AML-193 (cell line): ENCODE measurements at places on chromosomes 12 and 14.

- DNase-seq = no peak
These were observed 19.5 kb downstream of the COX16 start for GRCh38 chr14:70340002-70340401.

DNA sequence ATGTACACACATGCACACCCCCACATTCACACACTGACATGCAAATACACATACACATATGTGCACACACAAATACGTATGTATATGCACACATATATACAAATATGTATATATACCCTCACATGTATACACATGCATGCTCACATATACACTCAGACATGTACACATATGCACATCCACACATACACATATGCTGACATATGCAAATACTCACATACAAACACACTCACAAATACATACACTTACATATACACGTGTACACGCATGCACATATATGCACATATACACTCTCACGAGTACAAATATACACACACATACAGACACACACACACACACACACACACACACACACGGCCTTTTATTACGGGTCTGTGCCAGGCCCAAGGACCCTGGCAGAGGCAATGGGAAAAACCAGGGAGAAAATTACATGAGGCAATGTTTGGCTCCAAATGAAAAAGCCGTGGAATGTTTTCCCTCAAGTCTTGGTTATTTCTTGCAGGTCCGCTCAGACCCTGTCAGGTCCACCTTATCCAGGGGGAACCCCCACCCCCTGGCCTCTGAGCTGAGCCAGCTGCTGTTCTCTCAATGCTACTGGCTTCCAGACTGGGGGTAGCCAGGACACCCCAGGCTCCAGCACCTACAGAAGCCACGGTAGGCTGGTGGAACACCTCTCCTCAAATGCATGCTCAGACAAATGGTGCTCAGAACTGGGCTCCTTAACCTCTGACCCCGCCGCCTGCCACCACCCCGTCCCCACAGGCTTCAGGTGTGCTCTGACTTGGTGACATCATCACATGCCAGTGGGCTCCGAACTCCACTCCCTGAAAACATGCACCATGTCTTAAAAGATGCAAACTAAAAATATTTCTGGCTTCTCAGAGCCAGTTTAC lies 54.7 kb downstream of the BCL11B start:
- no peak for DNase-seq

DNA sequence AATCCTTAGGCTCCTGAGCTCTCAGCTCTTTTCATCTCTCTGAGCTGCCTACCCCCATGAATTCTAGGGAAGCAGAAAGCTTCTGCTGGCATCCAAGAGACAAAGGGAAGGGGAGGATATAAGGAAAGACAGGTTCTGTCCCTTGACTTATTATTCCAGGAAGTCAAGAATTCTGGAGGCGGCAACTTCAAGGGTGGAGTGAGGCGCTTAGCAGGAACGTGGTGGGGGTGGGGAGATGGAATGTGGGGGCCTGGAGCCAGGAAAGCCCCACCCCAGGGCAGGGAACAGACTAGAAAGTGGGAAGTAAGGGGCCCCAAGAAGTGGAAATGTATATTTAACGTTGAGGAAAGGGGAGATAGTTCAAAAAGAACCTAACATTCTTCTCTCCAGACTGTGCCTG lies 1.4 kb downstream of the CALCOCO1 start:
- no peak for DNase-seq

GRCh38 chr12:112342587-112342986 lies 39.6 kb downstream of the HECTD4 start:
- no peak for DNase-seq

DNA sequence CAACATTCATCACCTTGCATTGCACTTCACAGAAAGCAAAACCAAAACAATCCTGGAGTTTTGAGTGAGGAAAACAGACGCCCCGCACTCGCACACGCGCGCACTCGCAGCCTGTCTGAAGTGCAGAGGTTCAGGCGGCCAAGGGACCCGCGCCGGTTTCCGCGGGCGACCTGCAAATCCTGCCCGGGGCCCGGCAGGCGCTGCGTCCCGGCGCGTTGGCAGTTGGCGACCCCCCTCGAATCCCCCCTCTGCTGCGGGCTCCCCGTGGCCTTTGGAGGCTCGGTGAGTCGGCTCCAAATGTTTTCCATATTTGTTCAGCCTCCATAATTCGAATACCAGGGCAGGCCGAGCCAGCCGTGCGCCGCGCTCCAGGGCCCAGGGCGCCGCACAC lies at the start of gene SSPN:
Gene SSPN (plus strand): TSS at position 324 of the 391 bp plus-strand sequence. CDS start 100 bp downstream, outside the sequence.
- DNase-seq = no peak
